ENCODE measurements at places on chromosomes 12 and 14. TPM values are rescaled to one million over a fixed set of nuclear protein-coding genes. Genes with fewer than 3 reads are reported as not detected.

DNA sequence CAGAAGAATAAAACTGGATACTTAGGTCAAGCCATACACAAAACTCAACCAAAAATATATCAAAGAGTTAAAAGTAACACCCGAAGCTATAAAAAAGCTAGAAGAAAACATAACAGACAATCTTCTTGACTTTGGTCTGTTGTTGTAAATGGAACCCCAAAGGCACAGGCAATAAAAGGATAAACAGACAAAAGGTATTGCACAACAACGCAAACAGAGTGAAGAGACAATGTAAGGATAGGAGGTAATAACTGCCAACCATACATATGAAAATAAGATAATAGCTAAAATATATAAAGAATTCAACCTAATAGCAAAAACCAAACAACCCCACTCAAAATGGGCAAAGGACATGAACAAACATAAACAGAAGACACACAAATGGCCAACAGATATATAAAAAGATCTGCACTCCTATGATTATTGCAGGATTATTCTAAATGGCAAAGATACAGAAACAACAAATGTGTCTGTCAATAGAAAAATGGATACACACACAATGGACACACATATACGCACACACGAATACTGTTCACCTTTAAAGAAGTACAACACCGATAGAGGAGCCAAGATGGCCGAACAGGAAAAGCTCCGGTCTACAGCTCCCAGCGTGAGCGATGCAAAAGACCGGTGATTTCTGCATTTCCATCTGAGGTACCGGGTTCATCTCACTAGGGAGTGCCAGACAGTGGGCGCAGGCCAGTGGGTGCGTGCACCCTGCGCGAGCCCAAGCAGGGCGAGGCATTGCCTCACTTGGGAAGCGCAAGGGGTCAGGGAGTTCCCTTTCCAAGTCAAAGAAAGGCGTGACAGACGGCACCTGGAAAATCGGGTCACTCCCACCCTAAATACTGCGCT, 1137.1 kb downstream of the FSCB start:
- no peak for DNase-seq

DNA sequence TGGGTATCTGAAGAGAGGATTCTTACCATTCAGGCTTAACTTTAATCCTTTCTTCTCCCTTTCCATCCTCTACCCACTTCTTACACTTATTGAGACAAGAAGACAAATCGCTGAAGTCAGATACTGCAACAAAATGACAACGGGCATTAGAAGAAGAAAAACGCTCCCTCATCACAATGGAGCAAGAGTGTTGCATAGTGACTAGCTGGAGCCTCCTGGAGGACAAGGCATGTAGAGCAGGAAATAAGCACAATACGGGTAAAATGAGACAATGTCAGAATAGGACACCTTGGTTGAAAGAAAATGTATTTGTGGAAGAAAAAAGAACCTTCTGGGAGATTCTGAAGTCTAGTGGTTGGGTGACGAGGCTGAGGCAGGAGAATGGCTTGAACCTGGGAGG, 501.0 kb downstream of the RERGL start:
- no peak for DNase-seq

Gene ADGRD1
- 21.3 TPM for total RNA-seq

DNA sequence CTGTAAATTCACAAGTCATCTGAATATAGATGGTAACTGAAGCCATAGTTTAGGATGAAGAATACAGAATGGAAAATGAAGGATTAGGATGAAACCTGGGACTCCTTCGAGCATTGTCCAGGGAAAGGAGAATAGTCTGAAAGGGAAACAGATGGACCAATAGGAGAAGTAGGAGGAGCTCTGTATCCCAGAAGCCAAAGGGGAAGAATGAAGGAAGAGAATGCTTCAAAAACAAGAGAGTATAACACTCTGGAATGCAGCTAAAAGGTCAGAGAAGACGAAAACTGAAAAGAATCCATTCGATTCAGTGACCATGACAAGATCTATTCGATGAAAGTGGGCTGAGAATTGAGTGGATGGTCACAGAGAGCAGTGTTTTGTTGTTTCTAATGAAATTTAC, 1.0 kb downstream of the GMFB start:
- no peak for DNase-seq

- DNase-seq, result no peak
Observed at GRCh38 chr12:99253068-99253467, 394.5 kb upstream of the GARIN6 start.

Gene ACVR1B
- 9.9 TPM for total RNA-seq

- no peak for DNase-seq
Observed at GRCh38 chr14:63480599-63480998, 62.6 kb downstream of the PPP2R5E start.

DNA sequence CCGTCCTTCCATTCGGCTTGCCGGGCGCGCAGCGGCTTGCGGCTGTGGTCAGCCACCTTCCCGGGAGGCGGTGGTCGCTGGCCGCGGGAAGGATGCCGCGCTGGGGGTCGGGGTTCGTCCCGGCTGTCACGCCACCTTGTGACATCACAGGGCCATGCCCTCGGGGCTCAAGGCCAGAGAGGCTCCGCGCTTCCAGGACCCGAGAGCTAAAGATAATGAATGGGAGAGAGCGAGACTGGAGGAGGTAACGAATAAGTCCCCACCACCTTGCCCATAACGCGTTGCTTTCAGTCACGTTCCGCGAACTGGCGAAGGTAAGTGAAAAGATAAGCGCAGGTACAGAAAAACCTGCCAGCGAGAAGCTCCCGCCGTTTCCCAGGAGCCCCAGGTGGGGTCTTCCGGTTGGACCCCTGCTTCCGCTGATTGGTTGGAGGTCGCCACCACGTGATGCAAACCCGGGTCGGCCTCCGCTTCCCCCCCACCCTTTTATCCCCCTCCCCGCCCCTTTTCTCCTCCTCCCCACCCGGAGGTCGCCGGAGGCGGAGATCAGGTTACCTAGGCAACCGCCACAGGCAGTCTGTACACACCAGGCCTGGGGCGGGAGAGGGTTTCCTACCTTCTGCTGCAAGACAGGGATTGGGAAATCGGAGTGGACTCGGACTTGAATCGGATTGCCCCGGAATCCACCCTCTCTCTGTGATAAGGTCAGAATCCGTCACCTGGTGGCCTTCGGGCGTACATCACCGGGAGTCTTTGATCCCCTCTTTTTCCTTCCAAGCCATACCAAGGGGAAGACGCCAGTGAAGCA, at the start of gene LRRC9:
TSS of gene LRRC9 (plus strand) at position 575 of the 808 bp plus-strand sequence.
- DNase-seq, result no peak

DNA sequence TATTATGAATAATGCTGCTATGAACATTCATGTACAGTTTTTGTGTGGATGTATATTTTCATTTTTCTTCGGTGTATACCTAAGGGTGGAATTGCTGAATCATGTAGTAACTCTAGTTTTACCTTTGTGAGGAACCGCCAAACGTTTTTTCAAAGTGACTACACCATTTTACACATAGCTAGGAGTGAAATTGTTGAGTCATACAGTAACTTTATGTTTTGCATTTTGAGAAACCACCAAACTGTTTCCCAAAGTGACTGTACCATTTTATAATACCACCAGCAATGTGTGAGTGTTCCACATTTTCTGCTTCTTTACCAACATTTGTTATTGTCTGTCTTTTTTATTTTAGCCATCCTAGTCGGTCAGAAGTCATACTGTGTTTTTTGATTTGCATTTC, 3.1 kb upstream of the TPH2 start:
- DNase-seq, result no peak

Gene GLIPR1
- total RNA-seq, result 66.9 TPM

DNA sequence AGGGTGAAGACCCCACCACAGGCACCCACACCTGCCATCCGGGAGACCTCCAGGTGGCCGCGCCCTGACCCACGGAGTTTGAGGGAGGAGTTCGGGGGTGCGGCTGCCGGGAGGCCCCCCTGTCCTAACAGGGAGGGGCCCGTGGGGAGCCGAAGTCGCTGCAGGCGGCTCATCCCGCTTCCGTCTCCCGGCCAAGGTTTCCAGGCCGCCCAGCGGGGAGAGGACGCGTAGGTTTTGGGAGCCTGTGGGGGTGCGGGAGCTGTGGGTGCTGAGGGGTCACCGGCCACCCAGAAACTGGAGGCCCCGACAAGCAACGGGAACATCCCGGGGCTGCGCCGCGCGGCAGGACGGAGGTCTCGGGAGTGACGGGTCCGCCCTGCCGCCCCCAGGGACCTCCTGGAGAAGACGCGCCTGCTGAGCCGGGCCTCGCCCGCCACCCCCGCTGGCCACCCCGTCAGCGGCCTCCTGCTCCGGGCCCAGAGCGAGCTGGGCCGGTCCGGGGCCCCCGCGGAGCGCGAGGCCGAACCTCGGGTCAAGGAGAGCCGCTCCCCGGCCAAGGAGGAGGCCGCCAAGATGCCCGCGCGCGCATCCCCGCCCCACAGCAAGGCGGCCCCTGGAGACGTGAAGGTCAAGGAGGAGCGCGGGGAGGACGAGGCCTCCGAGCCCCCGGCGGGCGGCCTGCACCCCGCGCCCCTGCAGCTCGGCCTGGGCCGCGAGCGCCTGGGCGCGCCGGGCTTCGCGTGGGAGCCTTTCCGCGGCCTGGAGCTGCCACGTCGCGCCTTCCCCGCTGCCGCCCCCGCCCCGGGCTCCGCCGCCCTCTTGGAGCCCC, 27.6 kb downstream of the LRCOL1 start:
- DNase-seq, result no peak

- no peak for DNase-seq
Observed at GRCh38 chr12:104091136-104091535, 26.8 kb downstream of the HCFC2 start.

GRCh38 chr14:71557351-71557750, 374.9 kb upstream of the RGS6 start:
- DNase-seq, result no peak

- DNase-seq, result no peak
Observed at GRCh38 chr12:57770734-57771133, 1.2 kb downstream of the METTL1 start.

DNA sequence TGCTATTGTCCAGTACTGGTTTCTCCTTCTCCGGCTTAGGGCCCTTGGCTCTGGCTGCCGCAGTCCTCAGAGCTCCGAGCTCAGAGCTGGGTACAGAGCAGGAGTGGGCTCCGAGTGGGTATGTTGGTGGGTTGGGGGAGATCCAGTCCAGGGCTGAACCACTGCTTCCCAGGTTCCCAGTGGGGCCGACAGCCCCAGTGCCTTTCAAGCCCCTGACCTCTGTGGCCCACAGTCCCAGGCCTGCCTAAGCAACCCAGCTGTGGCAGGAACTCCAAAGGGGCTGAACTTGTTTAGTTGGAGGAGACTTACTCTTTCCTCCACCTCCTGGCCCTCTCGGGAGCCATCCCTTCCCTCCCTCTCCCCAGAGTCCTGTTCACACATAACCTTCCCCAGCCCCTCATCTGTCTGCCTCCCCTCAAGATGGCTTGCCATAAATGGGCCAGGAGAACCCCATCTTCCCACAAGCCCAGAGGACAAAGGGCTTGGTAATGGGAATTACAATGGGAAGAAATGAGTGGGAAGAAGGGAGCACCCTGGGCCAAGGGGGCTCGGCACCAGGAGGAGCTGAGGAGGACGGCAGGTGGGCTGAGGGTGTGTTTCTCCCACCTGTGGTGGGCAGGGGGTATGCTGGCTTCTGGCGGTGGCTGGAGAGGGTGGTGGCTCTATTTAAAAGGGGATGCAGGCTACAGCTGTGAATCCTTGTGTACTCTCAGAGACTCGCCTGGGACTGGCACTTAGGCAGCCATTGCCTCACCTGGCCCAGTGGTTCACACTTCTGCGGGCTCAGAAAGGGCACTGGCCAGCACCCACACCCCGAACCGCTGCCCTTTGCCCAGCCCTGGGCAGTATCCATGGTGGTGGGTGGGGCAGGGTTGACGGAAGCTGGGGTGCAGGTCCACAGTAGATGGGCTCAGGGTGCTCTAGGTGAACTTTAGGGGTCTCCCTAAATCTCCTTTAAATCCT, 3.8 kb upstream of the MYH6 start:
- DNase-seq, result no peak

GRCh38 chr12:118548887-118549509, 172.6 kb downstream of the SUDS3 start:
- DNase-seq, result no peak

DNA sequence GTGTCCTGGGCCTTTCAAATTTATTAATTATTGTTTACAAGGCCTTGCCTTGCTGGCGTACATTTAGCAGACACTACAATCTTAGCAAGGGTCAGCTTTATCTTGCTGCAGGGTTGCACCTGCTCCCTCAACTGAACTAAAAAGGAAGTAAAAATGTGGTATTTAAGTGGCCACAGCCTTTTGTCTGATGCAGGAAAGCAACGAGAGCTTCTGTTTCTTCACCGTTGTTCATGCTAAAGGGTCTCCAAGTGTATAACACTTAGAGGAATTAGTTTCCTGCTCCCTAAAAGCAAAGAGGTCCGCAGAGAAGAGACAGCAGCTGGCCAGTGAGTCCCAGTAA, 62.8 kb upstream of the EGLN3 start:
- DNase-seq, result no peak

DNA sequence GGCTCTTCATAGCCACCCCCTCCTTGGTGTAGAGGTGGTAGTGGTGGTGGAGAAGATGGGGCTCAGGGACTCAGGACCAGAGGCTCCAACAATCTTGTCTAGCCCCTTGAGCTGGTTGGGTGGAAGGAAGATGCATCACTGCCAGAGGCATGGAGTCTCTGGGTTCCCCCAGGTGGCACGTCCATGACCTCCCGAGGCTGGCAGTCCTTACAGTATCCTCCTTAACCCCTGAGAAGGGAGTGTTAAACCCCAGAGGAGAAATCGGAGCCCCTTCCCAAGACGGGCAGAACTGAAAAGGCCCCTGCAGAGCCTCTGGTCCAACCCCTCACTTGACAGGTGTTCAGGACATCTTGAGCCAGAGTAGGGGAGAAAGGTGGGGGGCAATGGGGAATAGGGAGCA, 9.1 kb downstream of the KRT83 start:
- no peak for DNase-seq

- DNase-seq, result no peak
Observed at GRCh38 chr12:108584456-108585065, 13.3 kb downstream of the TMEM119 start.

DNA sequence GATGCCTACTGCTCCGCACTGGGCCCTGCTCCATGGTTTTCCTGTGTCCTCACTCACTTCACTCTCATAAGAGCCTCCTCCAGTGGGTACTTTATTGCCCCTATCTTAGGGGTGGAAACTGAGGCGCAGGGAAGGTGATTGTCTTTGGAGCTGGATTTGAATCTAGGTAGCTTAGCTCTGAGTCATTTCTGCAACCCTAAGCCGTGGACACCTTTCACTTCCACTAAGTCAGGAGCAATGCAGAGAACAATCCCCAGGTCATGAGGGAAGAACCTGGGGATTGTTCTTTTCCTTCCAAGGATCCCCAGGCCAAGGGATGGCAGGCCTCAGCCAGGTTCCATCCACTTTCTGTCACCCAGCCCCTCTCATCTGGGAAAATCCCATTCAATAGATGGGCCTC, 20.3 kb downstream of the VDR start:
- DNase-seq, result no peak

Gene OASL
- total RNA-seq, result 3.1 TPM

Gene PUS7L
- total RNA-seq, result 7.6 TPM

- DNase-seq, result no peak
Observed at GRCh38 chr12:58252914-58253313, 311.5 kb downstream of the ATP23 start.

GRCh38 chr12:49223590-49224369, 34.9 kb upstream of the TUBA1A start:
- no peak for DNase-seq

- DNase-seq, result no peak
Observed at GRCh38 chr12:40055228-40055579, 50.7 kb downstream of the SLC2A13 start.

Gene IFNG-AS1
- not detected for total RNA-seq

Measured in thoracic aorta (tissue), 2 donors.